SW 1271 (cell line): ENCODE measurements at places on chromosomes 3 and 15.

DNA sequence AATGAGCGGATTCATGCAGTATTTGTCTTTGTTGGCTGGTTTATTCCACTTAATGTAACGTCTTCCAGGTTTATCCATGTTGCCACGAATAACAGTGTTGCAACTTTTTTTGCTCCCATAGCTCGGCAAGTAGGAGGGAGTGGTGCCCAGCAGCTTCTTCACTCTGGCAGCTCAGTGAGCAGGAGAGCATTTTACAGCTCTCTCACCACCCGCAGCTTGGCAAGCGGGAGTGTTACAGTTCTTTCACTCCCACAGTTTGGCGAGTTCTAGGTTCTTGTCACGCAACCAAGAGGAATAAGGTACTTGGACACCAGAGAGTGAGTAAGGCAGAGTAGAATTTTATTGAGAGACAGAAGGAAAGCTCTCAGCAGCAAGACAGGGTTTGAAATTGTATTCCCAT, 935.2 kb downstream of the TBL1XR1 start:
- DNase-seq = no peak

DNA sequence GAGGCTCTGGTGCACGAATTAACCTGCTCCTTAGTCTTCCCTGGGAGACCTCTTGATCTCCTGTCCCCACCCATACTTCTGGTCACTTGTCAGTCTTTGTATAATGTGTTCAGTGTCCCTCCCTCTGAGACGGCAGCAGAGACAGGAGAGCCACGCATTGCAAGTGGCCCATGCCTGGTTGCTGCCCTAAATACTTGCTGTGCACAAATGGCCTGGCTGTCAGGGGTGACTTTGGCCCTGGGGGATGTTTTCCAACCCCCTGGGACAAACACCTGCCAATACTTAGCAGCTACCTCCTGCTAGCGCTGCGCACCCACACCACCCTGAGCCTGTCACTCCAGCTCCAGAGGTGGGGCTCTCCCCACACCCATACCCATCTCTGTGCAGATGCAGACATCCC, 17.2 kb downstream of the KLF13 start:
- no peak for DNase-seq

DNA sequence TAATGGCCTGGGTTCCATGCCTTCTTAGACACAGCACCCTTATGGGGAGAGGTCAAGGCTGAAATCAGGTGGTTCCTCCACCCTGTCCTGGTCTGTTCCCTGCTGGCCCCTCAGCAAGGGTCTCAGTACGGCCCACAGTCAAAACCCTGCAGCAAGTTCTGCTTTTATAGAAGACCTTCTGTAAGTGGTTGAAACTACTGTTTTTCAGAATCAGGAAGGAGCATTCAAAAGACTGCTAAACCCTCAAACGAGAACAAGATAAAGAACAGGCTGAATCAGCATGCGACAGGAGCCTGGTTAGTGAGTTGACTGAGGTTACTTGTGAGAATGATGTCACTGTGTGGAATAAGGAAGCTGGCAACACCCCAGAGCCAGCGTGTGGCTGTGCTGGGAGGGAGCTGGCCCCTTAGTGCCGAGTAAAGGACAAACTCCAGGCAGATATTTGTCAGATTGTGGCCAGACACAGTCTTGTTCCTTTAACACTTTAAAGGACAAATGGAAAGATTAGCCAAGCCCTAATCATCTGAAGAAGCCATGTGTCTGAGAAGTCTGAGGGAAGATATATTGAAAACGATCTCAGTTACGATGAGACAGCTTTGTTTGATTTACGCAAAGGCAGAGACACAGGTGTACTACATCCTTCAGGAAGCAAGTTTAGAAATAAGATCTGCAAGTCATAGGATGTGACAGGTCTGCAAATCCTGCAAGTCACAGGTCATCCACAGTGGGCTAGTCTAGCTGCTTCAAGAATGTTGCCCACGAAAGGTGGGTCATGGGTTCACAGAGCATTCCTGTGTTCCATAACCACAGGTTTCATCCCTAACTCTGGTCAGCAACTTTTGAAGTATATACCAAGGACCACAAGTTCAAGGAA, 54.0 kb downstream of the B3GNT5 start:
- no peak for DNase-seq

- no peak for DNase-seq
These were observed 1.8 kb downstream of the LIMD1 start for GRCh38 chr3:45596290-45596791.

DNA sequence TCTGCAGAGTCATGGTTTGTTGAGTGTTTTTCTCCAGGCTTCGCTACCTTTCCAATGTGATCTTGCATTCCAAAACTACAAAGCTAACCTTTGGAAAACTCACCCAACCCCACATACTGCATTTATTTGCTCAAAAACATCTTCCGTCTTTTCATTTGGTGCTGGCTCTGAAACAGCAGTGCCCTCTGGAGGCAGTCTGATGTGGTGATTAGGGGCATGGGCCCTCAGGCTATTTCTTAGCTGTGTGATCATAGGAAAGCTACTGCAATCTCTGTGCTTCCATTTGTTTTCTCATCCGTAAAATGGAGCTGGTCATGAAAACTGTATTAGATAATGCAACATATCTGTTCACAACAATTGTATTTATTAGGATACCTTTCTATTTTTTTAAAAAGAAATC, 47.0 kb downstream of the MTHFS start:
- DNase-seq = peak; percentile 49

GRCh38 chr15:85717212-85717611, 77.5 kb downstream of the KLHL25 start:
- no peak for DNase-seq

- DNase-seq = no peak
These were observed 631.3 kb downstream of the NSUN3 start for GRCh38 chr3:94693997-94694640.

- no peak for DNase-seq
These were observed 90.5 kb upstream of the MYRIP start for GRCh38 chr3:39718674-39719595.

DNA sequence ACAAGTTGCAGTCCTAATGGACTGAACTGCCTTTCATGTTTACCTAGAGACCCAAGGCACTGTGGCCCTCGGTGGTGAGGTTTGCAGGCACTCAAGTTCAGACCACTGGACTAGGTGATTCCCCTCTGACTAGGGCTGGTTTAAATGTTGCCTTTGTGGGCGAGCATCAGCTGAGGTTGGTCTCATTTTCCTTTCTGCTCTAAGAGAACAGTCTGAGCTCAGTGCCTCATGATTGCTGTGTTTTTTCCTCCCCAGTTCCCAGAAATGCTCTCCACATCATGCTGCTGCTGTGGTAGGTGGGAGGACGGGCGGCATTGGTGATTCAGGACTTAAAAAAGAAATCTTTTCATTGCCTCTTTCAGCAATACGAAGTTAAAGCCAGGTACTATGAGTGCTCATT, 237.2 kb downstream of the MBNL1 start:
- DNase-seq = no peak

DNA sequence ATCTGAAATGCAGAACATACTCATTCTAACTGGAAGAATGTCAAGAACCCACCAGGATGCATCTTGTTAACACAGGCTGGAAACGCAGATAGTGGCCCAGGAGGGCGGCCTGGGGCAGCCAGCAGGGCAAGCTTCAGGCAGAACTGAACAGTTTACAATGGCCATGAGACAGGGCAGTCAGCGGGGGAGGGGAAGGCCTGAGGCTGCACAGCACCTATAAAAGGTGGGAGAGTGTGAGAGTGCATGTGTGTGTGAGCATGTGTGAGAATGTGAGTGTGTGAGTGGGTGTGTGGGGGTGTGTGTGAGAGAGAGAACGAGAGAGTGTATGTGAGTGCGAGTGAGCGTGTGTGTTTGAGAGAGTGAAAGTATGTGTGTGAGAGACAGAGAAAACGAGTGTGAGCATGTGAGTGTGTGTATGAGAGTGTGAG, 26.8 kb upstream of the SLCO2A1 start:
- no peak for DNase-seq

DNA sequence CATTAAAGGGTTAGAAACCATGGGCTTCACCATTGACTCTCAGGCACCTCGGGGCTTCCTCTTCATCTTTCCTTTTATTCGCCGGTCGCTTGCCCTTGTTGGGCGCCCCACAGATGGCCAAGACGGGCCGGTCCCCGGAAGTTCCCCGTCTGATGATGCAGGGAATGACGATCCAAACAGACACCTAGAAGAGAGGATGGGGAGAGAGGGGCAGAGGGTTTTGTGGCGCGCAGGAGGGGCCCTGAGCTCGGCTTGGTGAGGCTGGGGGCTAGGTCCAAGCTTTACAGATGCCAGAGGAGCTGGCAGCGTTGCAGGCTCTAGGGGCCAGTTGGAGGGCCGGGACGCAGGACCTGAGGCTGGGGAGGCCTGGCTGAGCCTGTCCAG, 532 bp upstream of the ESYT3 start:
- DNase-seq = no peak
